Kidney (tissue), 22 donors: ENCODE measurements at places on chromosomes 5 and 9. TPM values are rescaled to one million over a fixed set of nuclear protein-coding genes. Genes with fewer than 3 reads are reported as not detected.

The ATP10B gene
- polyA plus RNA-seq, result not detected

The BARHL1 gene
- polyA plus RNA-seq, result not detected

The MSX2 gene
- 0.37 TPM for polyA plus RNA-seq

The LHX3 gene
- polyA plus RNA-seq, result not detected

The TDRD7 gene
- polyA plus RNA-seq, result 7.8 TPM

The CENPK gene
- not detected for polyA plus RNA-seq

The CARTPT gene
- not detected for polyA plus RNA-seq

The DDX4 gene
- not detected for polyA plus RNA-seq

The ITK gene
- 0.11 TPM for polyA plus RNA-seq

The WDR55 gene
- 13.7 TPM for polyA plus RNA-seq

The PCSK1 gene
- polyA plus RNA-seq, result 0.13 TPM

The PCDH12 gene
- polyA plus RNA-seq, result 7.4 TPM

The DAB2 gene
- 138 TPM for polyA plus RNA-seq

The IL5 gene
- not detected for polyA plus RNA-seq

The C1QTNF3 gene
- polyA plus RNA-seq, result 6.3 TPM

The C9orf50 gene
- polyA plus RNA-seq, result 2.8 TPM

The MRPS2 gene
- polyA plus RNA-seq, result 92.7 TPM

The WNT8A gene
- not detected for polyA plus RNA-seq

The CD14 gene
- 43.8 TPM for polyA plus RNA-seq

The TGFBI gene
- polyA plus RNA-seq, result 36.4 TPM
